ENCODE measurements at places on chromosomes 5 and 9.

- no peak for DNase-seq
Measured at GRCh38 chr5:87307796-87308423, 40.2 kb downstream of the RASA1 start.

GRCh38 chr9:114034196-114034595 lies 43.9 kb downstream of the AMBP start:
- DNase-seq: no peak

- no peak for DNase-seq
Measured at GRCh38 chr5:1745796-1746370, 53.8 kb downstream of the MRPL36 start.

- no peak for DNase-seq
Measured at GRCh38 chr9:127815512-127816361, 13.1 kb downstream of the FPGS start.

DNA sequence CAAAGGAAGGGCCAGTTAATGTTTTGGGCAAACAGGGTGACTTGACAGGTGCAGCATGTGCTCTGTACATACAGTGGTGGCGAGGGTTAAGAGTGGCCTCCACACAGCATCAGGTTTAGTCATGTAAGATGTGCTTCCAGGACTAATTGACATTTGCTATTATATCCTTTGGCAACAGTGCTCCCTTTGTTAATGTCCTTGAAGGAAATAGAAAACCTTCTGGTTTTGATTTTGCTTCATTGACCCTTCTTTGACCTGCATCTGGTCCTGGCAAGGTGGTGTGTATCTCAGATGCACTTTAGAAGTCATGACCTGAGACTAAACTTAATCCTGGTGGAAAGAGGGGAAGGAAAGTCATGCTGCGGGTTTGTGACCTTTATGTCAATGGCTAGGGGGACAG lies 440.0 kb downstream of the ENC1 start:
- DNase-seq: no peak
